ENCODE measurements at places on chromosomes 11 and 22.

- peak; percentile 78 for DNase-seq
Observed at GRCh38 chr22:38214302-38215056, 12.7 kb downstream of the MAFF start.

- peak; percentile 35 for DNase-seq
Observed at GRCh38 chr11:77636731-77637344, 756 bp downstream of the CLNS1A start.

DNA sequence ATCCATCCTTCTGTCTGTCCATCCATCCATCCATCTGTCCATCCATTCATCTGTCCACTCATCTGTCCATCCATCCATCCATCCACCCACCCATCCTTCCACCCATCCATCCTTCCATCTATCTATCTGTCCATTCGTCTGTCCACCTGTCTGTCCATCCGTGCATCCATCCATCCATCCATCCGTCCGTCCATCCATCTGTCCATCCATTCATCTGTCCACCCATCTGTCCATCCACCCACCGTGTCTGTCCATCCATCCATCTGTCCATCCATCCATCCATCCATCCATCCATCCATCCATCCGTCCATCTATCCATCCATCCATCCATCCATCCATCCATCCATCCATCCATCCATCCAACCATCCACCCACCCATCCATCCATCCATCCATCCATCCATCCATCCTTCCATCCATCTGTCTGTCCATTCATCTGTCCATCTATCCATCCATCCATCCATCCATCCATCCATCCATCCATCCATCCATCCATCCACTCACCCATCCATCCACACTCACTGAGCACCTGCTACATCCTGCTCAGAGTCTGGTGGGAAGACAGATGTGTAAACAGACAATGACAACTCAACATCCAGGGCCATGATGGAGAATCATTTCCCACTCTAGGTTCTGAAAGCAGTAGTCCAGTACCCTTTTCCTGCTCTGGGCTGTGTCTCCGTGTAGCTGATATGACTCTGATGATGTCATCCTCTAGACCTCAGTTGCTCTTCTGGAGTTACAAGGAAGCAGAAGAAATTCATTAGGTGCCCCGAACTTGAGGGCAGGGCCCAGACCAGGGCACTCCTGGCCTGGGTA lies 30.8 kb upstream of the MYEOV start:
- no peak for DNase-seq

DNA sequence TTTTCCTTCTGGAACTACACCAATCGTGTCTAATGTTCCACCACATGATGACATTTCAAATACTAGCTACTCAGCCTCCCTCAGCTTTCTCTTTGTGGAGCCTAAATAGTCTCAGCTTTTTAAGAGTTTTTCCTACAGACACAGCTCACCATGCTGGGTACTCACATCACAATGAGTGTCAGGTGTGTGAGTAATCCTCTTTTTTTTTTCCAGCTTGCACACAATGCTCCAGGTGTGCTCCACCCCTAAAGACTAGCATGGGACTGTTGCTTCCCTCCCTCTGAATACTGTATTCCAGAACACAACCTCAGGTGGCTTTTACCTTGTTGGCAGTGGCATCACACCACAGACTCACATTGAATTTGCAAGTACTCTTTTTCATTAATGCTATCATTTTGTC lies 11.7 kb downstream of the BTG4 start:
- no peak for DNase-seq

- peak; percentile 44 for DNase-seq
Observed at GRCh38 chr22:23243006-23243573, 62.8 kb downstream of the BCR start.

DNA sequence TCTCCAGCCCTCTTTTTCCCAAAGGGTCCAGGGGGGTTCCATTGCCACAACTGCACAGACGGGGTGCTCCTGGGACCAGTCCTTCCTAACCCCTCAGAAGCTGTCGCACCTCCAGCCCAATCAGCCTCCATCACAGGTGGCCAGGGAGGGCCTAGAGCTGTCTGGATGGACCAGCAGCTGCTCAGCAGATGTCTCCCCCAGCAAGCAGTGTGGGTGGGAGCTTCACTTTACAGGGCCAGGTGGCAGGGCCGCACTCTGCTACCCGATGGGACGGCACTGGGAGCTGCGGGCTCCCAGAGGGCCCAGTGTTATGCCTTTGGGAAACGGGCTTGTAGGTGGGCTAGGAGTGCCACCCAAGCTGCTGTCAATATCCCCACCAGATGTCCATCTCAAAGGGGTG lies 120.5 kb downstream of the DSCAML1 start:
- no peak for DNase-seq

GRCh38 chr22:50072714-50073538 lies 12.3 kb downstream of the MLC1 start:
- DNase-seq = no peak

GRCh38 chr22:44195189-44195871 lies 14.6 kb downstream of the PARVG start:
- DNase-seq = no peak

DNA sequence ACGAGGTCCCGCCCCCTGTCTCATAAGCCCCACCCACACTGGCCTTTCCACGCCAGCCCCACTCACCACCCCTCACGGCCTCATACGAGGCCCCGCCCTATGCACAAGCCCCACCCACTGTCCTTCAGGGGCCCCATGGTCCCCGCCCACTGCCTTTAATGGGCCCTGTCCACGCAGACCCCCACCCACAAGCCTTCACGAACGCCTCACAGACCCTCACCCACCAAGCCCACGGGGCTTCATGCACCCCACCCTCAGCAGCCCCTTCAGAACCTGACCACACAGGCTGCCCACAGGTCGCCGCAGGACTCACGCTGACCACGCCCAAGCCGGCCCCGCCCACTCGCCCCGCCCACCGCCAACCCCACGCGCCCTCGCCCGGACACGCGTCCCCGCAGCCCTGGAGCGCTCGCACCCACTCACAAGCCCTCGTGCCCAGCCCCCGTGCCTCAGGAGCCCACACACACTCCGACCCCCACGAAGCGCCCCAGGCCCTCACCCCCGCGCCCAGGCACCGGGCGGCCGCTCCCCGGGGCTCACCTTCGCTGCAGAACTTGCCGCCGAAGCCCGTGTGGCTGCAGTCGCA lies 10.5 kb downstream of the NRXN2 start:
- DNase-seq = no peak

GRCh38 chr22:42697542-42698013 lies 23.1 kb downstream of the A4GALT start:
- no peak for DNase-seq

- no peak for DNase-seq
Observed at GRCh38 chr11:112961751-112962578, 745 bp downstream of the NCAM1 start.

- no peak for DNase-seq
Observed at GRCh38 chr22:17446698-17447097, 77.4 kb downstream of the CECR2 start.

- DNase-seq = no peak
Observed at GRCh38 chr22:32515084-32515483, 40.5 kb downstream of the FBXO7 start.

DNA sequence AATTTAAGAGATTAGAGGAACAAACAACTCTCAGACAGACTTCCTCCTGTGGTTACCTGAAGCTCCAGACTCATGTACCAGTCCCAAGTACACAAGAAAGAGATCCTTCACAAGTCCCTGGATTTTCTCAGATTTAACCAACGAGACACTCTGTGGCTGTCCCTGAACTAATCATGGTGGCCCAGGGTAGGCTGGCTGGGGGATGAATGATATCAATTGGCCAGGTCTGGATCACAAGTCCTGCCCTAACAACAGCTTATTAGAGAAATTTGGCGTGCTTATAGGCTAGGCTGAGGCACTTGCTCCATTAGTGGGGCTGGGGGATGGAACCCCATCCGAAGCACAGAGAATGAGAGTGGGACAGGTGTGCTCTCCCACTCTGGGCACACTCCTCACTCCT lies 22.1 kb downstream of the HEPHL1 start:
- DNase-seq = no peak

GRCh38 chr11:118897721-118898310 lies 14.1 kb downstream of the CXCR5 start:
- no peak for DNase-seq

GRCh38 chr22:20427104-20427944 lies 10.3 kb downstream of the SCARF2 start:
- no peak for DNase-seq

DNA sequence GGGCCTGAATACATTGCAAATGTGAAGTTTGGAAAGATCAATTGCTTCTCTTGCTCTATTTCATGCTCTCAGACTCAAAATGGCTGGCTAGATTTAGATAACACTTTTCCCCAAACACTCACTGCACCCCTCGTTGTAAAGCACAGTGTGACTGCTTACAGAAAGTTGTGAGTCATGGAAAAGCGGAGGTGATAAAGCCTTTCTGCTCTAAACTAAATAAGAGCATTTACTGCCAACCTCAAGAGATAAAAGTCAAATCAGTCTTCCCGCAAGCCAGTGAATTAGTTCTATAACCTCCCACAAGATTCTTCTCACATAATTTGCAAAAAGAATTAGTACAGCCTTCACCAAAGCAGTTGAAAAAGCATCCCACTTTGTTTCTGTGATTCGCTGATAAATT lies 168.7 kb downstream of the WT1 start:
- no peak for DNase-seq

DNA sequence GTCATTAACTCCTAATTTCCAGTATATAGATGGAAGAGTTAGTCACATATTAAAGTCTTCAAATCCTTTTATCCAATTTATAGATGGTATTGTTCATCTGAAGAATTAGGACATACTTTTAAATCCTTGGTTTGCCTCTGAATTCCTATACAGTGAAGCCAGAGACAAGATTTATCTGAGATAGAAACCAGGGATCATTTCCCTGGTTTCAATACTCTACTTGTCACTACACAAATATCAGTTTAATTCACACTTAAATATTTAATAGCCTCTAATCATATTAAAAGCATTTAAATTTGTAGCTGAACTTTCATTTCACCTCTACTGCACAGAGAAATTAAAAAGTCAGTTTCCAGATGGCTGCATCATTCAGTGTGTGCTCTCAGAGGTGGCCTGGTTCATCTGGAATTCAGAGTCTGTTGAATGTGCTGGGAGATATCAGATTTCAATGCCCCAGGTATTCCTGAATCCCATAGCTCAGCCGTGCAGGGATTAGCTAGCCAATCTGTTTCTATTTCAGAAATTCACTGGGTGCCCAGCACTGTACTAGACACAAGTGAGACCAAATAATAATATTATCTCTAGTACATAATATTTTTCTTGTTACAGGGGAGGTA lies 344.3 kb downstream of the AASDHPPT start:
- no peak for DNase-seq

DNA sequence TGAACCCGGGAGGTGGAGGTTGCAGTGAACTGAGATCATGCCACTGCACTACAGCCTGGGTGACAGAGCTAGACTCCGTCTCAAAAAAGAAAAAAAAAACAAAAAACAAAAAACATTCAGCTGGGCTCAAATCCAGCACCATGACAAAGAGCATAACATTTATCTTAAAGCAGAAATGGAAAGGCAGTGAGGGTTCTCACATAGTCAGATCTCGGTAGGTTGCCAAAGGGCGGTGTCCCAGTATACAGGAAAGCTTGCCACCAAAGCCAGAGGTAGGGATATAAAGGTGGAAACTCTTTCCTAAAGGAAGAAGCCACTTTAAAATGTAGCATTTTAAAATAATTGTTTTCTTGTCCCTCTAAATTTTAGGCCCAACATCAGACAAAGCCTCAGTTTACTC lies 22.4 kb upstream of the CAPRIN1 start:
- no peak for DNase-seq

DNA sequence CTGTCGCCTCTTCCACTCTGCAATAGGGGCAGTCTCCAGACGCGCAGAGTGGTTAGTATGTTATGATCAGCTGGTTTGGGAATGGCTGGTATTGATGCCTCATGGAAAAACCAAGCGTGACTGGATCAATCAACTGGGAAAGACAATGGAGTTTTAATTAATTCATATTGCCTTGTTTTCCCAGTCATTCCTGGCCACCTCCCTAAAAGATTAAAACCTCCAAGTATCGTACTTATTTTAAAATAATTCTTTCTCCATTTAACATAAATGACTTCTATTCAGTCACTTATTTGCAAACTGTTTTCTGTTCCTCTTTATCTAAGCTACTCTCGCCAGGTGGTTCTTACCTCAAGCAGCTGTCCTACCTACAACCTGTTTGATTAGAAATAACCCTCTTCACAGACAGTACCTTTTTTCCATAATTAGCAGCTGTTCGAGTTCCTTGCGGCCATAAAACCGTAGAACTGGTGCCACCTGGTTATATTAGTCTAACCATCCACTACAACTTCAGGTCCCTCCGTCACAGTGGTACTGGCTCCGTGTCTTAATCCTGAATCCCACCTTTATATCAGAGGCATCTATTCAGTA lies 898 bp downstream of the ZNF215 start:
- DNase-seq = no peak

DNA sequence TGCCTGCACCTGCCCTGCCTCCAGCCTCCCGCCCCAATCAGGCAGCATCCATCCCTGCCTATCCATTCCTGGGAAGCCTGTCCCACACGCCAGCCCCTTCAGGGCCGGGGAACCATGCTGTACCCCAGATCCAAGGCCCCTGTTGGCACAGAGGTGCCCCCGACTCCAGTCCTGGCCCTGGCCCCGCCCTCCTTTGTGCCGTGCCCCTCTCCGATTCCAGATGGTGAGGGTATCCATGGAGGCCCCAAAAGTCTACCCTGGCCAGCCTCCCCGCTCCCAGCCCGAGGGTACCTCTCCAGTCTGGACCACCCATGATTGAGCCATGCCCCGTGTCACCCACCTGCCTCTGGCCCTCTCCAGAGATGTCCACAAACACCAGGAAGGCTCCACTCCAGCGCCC lies 2.7 kb upstream of the TH start:
- no peak for DNase-seq

- no peak for DNase-seq
Observed at GRCh38 chr11:101775033-101775432, 139.8 kb upstream of the CEP126 start.

DNA sequence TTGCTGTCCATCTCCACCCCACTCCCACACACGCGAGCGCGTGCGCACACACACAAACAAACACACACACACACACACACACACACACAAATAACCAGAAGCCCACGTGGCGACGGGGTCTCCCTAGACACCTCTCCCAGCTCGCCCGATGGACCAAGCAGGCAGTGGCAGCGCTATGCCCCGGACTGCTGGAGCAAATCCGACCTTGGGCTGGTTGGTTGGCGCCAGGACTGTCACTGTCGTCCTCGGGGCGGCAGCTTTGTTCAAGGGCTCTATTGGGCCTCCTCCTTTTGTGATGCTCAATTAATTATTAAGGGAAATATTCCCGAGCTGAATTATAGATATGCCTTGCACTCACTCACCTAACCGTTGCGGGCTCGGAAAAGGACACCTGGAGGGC lies 1.7 kb upstream of the KCNA4 start:
- no peak for DNase-seq

DNA sequence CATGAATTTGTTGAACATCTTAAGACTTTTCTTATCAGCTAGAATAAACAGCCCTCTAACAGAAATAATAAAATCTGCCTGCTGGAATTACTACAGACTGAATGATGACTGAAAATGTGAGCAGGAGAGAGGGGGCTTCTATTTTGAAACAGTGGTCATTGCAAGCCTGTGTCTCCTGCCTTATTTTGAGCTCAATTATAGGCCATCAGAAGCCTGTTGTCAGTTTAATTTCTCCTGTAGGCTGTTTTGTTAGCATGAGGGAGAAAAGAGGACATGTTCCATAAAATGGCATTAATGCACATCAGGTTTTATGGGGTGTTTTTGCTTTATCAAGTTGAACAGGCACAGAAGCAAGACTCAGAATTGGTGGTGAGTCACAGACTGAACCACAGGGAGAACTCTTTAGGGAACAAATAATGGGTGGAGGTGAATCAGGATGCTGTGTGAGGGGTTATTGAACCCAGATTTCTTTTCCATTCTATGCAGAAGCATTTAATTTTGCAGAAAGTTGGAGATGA lies 129.1 kb downstream of the PARVA start:
- no peak for DNase-seq
